ENCODE measurements at places on chromosomes 5 and 9.
A peak's percentile ranks its signal among the peaks of the same experiment; 100 is the strongest.

- no peak for DNase-seq
Observed at GRCh38 chr5:73648515-73648914, 22.5 kb downstream of the ARHGEF28 start.

- peak; percentile 9 for DNase-seq
Observed at GRCh38 chr5:53008751-53009150, 19.6 kb downstream of the ITGA2 start.

GRCh38 chr9:9612270-9612669 is 1000.5 kb downstream of the PTPRD start:
- DNase-seq, result no peak

- DNase-seq, result no peak
Observed at GRCh38 chr5:65840071-65840470, 86.3 kb upstream of the ERBIN start.

DNA sequence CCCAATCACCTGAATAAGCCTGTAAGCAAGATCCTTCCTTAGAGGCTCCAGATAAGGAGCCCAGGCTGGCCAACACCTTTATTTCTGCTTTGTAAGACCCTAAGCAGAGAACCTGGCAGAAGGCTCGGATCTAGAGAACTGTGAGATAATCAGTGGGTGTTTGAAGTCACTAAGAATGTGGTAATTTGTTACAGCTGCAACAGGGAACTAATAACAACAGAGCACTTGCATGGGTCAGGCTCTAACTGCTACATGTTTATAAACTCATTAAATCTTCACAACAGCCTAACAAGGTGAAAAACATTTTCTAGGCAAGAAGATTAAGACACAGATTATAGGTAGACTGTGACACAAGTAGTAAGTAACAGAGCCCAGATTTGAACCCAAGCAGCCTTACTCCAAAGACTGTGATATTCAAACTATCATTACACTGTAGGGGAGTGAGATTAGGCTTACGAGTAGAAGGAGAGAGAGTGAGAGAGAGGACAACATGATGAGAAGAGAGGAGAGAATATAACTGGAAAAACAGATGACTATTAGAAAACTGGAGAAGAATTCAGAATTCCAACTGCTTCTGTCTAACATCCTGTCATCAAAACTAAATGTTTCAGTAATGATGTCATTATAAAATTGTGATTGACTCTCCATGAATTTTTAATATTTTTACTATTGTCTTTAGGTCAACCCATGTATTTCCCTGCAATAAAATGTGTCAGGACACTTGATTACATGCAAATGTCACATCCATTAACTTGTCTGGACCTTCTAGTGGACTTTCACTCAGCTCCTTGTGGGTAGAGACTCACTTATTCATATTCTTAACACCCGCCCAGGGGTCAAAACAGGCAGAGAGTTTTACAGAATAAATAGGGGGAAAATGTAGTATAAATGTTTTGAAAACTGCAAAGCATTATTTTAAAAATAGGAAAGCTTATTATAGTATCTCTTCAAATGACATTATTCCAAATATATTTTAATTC is 290.9 kb upstream of the RGMB start:
- DNase-seq, result no peak

DNA sequence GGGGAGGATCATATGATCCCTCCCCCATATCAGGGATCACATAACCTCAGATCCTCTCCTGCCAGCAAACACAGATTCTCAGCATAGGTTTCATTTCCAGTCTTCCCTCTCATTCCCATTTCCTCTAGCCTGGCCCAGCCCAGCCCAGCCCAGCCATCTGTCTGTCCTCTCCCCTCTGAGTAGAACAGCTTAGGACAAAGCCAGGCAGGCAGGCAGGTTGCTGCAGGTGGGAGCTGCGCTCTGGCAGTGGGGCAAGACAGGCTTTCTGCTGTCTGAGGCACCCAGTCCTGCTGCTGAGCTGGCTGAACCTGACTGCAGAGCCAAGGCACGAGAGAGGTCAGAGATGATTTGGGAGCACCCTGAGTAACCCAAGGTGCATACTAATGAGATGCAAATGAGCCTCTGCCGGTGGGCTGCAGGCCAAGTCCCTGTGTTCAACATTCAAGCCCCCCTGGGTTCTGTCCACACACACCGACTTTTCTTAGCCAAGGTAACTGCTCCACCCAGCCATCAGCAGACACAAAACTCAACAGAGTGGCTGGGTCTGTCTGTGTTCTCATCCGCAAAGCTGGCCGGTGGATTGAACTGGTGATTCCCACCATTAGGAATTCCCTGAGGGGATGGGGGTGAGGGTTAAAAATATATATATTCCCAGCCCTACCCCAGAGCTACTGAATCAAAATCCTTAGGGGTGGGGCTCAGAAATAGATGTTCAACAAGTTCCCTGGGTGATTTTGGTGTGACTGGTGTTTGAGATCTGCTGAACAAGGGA is 9.1 kb downstream of the FAT2 start:
- no peak for DNase-seq

DNA sequence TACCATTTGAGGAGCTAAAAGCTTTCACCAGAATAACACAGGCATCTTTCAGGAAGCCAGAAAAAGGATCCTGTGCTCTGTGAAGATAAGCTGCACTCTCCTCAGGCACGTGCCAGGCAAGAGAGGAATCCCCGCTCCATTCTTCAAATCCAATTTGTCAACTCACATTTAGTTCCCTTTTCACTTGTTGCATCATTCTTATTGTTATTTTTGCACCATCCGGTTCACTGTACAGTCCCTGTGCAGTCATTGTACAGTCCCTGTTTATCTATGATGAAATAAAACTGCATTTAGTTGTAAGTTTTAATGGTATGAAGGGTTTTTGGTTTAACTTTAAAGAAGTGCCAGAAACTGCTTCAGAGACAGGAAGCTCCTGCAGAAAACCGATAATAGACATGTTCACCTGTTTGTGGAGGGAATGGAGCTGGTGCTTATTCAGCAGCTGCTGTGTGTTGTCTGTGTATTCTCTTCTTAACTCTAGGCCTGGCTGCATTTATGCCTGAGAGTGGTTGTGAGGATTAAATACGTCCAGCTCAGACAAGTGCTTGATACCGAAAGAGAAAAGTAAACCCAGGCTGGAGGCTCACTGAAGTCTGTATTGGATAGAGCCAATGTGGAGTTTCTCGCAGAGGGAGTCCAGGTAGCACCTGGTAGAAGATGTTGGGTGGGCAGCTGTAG is 22.4 kb downstream of the IFNW1 start:
- no peak for DNase-seq

Measured in activated CD4-positive, alpha-beta T cell treated with anti-CD3 and anti-CD28 coated beads for 4 hours (primary cell).